Esophagus squamous epithelium (tissue), 5 donors: ENCODE measurements at places on chromosomes 5 and 9.

GRCh38 chr5:143542798-143543144 is 139.3 kb upstream of the NR3C1 start:
- no peak for DNase-seq

DNA sequence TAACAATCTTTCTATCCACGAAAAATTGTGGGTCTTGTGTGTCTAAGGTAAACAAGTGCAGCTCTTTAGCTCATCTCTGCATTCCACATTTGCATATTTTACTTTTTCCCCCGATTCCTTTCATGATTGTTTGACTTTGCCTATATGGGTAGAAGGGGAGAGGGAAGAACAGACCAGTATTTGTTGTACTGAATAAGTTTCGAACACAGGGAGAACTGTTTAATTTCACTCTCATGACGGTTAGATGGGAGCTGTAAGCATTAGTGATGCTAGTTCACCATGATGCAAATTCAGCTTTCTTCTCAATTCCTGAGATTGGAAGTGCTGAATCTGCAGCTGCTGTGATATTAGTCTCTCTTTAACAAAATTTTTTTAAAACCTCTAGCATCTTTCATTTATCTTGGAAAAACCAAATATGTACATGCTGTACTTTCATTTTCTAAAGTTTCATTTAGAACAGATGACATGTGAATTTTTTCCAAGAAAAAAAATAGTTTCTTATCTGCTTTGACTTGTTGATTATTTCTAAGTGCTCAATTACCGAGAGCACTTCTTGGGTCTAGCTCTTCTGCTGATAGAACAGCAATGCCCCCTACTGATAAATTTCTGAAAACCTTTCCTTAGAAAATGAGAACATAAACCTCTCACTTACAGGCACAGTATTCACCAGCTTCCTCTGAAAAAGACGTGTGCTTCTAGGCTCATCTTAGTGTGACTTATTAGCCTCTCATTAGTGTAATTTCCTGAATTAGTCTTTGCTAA is 149.5 kb downstream of the BAAT start:
- DNase-seq = no peak

DNA sequence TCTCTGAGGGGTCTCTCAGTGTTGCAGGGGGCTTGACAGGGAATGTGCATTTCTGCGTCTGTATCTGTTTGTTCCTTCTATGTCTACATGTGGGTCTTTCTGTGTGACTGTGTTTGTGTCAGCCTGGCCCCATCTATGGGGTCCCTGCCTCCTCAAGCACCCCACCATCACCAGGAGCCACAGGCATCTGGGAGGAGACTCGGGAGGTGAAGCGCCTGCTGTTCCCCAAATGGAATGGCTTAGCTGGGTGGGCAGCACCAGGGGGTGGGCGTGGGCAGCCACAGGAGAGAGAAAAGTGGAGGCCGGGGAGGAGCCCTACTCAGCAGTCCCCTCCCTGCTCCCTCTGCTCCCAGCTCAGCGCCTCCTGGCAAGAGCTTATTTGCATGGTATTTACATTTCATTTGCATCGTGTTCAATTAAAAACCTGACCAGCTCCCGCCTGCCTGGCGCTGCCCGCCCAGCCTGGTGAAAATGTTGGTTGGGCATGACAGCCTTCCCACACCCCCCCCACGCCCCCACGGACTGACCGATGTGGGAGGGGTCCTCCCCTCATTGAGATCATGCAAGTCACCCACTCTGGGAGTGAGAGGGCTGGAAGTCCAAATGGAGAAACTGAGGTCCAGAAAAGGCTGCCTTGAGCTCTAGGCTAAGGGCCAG is 50.5 kb downstream of the CXXC5 start:
- DNase-seq = no peak

DNA sequence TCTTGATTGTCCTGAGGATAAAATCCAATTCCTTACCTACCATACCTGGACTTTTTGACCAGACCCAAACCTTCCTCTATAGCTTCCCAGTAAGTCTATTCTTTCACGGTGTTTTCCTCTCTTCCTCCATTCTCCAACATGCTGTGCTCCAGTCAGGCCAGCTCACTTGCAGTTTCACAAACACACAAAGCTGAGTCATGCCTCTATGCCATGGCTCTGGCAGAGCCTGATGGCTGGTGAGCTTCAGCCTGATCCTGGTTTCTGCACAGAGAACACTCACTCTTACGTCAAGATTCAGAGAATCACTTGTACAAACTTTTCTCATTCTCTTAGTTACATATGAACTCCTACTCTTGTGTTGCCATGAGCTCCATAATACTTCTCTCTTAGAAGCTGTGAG is 27.7 kb upstream of the PAX5 start:
- no peak for DNase-seq

GRCh38 chr5:116360008-116360853 is 214.4 kb downstream of the SEMA6A start:
- no peak for DNase-seq

GRCh38 chr9:121026260-121026691 is 23.8 kb downstream of the C5 start:
- DNase-seq = no peak

GRCh38 chr5:126542441-126542840 is 52.6 kb downstream of the ALDH7A1 start:
- DNase-seq = no peak

- no peak for DNase-seq
These were observed 9.0 kb upstream of the ADGRD2 start for GRCh38 chr9:124441291-124441690.

- no peak for DNase-seq
These were observed 11.7 kb downstream of the DOCK2 start for GRCh38 chr5:169648725-169649310.
